ENCODE measurements at places on chromosomes 2 and 18.

DNA sequence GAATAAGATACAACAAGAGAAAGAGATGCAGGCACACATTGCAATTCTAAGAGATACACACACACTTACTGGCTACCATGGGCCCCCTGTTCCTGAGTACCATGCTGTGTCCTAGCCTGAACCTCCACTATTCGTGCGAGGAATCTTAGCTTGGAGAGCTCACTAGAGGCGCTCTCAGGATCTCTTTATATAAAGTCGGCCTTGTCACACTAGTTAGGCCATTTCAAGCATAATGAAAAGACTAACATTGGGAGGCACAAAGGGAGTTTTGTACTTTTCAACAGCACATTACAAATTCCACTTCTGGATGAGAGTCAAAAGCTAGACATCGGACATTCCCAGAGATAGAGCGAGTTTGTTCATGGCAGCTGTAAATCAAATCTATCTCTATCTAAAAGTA lies 365.2 kb downstream of the DSEL start:
- DNase-seq = no peak

- no peak for DNase-seq
Observed at GRCh38 chr18:67232406-67232805, 284.1 kb downstream of the DSEL start.

DNA sequence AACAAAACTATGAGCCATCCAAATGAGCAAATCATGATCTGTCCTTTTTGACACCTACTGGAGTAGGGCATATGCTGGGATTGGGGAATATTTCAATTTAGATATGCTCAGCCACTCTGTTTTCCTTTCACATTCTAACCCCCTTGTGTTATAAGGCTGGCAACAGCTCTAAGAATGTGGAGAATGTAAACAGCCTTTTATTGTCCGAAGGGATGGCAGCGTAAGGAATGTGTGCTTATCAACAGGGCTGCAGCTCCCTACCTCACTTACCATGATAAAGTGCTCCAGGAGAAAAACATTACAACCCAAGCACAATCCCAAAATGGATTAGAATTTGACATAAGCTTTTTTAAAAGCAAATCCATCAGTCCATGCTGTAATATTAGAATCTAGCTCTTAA lies 2.2 kb downstream of the NXPH2 start:
- no peak for DNase-seq

DNA sequence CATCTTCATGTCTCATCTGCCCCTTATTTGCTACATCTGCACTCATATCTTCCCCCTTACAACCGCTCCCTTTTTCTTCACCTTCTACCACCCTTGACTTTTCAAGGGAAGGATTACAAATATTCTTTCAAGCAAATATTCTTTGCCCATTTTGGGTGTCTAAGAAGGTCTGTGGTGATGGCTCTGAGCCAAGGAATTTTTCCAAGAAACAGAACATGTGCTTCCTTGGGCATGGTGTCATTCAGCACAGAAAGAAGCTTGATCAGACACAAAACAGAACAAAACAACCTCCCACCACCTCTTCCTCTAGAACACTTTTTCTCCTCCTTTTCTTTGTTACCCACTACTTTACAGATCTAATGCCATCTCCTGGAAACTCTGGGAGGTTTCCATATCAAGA lies 313.7 kb downstream of the SATB2 start:
- no peak for DNase-seq

GRCh38 chr2:16962505-16962904 lies 296.9 kb upstream of the CYRIA start:
- no peak for DNase-seq

DNA sequence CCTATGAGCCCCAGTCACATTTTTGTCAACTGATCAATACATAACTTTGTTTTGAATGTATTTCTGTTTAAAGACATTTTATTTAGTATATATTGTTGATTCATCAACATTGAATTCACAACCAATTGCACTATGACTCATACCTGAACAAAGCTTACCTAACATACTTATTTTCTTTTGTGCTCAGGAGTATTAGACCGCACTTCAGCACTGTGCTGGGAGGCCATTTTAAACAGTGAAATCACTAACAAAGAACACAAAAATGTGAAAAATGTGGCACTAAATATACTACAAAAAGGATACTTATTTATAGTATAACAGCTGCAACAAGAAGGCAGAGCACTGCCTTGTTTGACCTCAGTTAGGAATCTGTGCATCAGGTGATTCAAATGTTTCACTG lies 12.4 kb upstream of the IFIH1 start:
- no peak for DNase-seq

GRCh38 chr2:46298522-46299353 lies 1.5 kb downstream of the EPAS1 start:
- DNase-seq = peak; percentile 9

DNA sequence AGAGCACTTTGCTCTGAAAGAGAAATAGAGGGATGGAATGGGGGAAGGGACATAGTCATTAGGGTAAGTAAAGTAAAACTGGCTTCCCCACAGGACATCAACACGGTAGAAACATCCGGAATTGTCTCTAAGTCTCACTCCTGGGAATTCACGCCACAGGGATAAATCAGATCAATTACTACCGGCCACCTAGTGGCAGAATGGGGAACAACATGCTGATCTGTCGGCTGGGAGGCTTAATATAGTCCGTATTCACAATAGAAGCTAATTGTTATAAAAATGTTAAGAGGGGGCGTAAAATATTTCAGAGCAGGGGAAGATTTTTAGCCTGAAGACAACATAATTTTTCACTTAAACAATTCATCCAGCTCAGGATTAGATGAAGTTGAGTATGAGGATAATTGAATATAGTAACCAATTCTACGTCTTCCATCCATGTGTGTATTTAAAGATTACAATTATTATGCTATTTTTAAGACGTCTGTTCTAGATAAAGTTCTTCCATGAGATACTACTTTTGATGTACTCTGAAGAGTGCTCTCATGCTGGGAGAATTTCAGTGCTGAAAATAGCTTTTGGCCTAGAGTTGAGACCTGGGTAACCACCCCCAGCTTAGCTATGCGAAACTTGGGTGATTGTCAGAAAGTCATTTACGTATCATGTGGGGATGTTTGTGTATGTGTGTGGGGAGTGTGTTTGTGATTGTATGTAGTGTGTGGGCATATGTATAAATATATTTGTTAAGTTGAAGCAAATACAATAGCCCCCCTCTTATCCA lies 65.7 kb downstream of the LRRTM1 start:
- peak; percentile 1 for DNase-seq

DNA sequence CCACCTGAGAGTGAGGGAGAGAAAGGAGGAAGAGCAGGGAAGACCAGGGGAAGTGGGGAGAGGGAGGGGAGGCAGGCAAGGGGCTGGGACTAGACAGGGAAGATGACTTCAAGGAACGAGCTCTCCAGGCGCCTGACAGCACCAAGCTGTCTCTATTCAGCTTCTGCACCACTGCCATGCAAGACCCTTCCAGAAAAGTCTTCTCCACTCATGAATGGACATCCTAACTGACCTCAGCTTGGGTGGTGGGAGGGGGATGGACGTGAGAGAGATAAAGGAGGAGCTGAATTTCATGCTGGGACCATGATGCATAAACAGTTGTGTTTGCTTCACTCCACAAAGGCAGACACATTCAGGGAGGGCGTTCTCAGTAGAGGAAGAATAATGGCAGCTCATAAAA lies 206.4 kb upstream of the ARL4C start:
- DNase-seq = no peak

DNA sequence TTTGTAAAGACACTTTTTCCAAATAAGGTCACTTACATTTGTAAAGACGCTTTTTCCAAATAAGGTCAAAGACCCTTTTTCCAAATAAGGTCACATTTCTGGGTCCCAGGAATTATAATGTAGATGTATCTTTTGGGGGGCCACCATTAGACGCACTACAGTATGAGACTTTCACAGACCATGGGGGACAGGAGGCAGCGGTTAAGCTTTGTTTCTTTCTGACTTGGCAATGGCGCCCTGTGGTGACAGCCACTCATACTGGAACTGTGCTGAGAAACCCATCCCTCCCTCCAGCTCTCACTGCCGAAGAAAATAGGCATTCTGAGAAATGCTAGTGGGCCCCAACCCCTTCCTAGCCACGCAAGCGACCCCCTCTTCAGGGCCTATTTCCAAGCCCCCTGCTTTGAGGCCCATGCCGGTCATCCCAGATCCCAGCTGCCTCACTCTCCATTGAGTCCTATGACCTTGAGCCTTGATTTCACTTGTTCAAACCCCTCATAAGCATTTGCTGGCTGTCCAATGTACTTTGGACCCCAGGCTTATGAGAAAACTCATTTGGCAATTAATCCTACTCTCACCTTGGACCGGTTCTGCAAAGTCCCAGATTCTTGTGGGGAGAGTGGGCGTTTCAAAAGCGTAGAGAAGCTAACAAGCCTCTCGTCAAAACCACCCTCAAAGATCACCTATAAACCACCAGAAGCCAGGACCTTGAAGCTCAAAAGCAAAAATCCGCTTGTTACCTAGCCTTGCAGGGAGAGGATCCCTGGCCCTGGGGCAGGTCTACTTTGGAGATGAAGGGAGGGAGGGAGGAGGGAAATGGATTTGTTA lies 11.3 kb upstream of the SPATA3 start:
- peak; percentile 34 for DNase-seq

- no peak for DNase-seq
Observed at GRCh38 chr2:151403914-151404313, 5.8 kb upstream of the RIF1 start.

DNA sequence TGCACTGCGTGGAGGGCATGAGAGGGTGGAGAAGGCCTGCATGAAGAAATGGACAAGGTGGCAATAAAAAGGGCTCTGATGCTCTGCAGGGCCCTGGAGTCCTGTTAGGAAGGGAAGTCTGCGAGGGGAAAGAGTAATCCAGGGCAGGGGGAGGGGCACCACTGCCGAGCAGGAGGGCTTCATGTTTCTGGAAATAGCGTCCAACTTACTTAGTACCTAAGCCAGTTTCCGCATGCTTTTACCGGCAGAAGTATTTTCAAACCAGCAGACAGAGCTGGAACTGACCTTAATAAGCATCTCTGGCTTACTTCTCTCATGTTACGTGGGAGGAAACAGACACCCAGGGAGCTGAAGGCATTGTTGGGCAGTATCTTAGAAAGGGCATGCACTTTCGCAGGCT lies 156.7 kb downstream of the GALNT14 start:
- no peak for DNase-seq

DNA sequence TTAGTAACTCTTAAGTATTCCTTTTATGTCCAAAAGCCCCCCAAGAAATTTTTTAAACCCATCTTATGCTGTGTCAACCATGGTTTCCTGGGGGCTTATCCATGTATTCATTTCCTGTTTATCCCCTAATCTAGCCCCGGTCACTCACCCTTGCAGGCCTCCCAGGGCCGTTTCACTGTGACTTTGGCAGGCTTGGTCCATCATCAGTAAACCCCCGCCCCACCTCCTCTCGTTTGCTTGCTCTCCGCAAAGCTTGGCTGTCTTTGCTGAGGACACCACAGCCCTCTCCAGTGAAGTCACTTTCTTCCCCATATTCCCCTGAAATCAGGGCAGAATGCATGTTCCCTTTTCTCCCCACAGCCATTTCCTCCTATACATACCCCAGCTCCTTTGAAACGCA lies 7.2 kb upstream of the TMEM177 start:
- DNase-seq = no peak

- DNase-seq = peak; percentile 46
Observed at GRCh38 chr2:106582148-106583143, 95.3 kb downstream of the CD8B2 start.

DNA sequence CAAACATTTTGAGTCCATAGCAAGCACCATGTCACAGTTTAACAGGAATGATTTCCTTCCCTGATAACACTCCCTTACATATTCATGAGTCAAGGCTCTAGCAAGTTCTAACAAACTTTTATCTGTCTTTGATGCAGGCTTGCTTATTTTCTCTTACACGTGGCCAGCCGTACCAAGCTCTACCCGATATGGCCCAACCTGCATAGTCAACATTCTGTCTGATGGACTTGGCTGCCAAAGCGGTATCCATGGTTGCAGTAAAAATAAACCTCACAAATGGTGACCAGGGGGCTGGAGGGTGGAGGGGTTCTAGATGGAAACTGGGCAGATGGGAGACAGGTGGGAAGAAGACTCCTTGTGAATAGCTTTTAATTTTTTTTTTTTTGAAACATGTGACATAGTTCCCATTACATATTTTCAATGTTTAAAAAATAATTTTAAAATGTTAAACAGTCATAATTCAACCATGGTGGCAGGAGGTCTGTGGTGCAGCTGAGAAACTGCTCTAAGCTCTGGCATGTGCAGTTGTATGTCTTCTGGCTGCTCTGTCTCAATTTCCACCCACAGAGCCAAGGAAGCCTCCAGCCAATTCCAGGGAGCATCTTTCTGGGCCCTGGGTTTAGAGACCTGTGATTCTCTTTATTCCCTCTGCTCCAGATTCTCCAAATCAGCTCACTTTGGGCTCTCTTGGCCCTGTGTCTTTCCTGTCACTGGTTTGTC lies 20.7 kb upstream of the CXCR1 start:
- DNase-seq = no peak

DNA sequence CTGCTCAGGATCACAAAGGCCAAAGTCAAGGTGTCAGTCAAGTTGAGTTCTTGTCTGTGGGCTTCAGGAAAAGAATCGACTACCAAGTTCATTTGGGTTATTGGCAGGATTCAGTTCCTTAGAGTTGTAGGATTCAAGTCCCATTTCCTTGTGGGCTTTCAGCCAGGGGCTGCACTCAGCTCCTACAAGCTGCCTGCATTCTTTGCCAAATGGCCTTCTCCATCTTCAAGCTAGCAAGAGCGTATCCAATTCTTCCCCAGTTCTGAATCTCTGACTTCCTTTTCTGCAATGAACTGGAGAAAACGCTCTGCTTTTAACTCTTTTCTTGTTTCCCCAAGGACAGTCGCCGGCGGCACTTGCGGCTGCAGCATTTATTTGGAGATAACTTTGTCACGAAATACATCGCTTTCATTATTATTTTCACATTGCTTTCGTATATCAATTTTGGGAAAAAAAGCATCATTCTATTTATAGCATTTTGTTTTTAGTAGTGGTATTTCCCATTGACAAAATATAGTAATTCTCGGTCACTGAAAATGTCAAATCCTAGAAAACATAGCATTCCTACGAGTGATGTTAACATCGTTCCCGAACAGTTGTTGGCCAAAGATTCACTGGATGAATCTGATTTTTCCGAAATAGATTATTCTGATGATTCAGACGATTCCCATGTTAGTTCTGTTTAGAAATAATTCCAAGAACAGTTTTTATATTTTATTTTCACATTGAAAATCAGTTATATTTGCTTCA lies 59.6 kb upstream of the SERPINE2 start:
- DNase-seq = no peak

GRCh38 chr2:144548532-144549191 lies 28.7 kb upstream of the ZEB2 start:
- DNase-seq = no peak

GRCh38 chr2:236783417-236784020 lies 213.9 kb downstream of the ACKR3 start:
- DNase-seq = no peak

- peak; percentile 53 for DNase-seq
Observed at GRCh38 chr18:12327510-12328178, 19.6 kb downstream of the TUBB6 start.

GRCh38 chr2:15942711-15943345 lies 2.5 kb downstream of the MYCN start:
- DNase-seq = no peak

DNA sequence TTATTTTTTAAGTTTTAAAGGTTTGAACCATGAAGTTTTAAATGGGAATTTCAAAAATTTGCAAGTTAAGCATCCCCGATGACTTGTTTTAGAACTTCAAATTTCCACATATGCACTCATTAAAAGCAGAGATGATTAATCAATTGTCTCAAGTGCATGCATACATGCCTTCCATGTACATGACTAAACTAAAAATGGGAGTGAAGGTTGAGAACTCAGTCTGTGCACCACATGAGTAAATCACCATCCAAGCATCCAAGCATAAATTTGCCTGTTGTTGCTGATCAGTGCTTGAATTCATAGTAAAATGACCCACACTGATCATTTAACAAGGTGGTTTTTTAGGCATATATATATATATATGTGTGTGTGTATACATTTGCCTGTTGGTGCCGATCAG lies 249.8 kb downstream of the ARHGAP15 start:
- no peak for DNase-seq
